Thoracic aorta (tissue), 2 donors: ENCODE measurements at places on chromosomes 13 and 19. TPM values are rescaled to one million over a fixed set of nuclear protein-coding genes. Genes with fewer than 3 reads are reported as not detected.

- DNase-seq: no peak
Observed at GRCh38 chr19:1503089-1503924, 9.5 kb downstream of the ADAMTSL5 start.

- no peak for DNase-seq
Observed at GRCh38 chr19:17351815-17352435, 14.6 kb downstream of the GTPBP3 start.

- no peak for DNase-seq
Observed at GRCh38 chr13:108680011-108680410, 50.6 kb downstream of the MYO16 start.

DNA sequence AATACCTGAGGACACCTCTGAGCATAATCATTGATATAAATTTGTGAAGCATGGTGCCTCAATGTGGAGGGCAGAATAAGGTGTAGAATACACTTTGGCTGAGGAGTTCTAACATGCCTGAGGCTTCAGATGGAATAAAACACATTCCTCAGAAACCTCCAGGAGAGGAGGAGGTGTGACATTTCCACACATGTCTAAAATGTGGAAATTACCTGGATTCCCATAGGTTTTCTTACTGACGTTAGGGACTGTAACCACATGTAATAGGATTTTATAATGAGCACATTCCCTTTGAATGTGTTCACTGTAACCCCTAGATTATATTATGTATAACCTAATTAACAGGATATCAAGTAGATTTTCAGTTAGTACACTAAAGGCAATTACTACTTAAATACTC is 226.1 kb downstream of the TDRD3 start:
- no peak for DNase-seq

DNA sequence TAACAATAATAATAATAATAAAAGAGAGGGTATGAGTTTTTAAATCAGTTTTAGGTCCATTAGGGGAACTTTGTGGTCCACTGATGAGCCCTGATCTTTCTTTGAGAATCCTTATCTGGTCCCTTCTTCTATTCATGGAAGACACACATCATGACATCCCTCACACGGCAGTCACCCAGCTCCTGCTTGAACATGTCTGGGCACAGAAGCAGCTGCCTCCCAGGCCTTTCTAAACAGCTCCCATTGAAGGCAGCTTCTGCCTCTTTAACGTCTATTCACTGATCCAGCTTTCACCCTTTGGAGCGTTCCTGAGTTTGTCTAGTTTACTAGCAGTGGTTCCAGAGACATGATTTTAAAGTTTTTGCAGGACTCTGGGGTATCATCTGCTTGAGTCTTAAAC is 42.6 kb upstream of the STK24 start:
- no peak for DNase-seq

DNA sequence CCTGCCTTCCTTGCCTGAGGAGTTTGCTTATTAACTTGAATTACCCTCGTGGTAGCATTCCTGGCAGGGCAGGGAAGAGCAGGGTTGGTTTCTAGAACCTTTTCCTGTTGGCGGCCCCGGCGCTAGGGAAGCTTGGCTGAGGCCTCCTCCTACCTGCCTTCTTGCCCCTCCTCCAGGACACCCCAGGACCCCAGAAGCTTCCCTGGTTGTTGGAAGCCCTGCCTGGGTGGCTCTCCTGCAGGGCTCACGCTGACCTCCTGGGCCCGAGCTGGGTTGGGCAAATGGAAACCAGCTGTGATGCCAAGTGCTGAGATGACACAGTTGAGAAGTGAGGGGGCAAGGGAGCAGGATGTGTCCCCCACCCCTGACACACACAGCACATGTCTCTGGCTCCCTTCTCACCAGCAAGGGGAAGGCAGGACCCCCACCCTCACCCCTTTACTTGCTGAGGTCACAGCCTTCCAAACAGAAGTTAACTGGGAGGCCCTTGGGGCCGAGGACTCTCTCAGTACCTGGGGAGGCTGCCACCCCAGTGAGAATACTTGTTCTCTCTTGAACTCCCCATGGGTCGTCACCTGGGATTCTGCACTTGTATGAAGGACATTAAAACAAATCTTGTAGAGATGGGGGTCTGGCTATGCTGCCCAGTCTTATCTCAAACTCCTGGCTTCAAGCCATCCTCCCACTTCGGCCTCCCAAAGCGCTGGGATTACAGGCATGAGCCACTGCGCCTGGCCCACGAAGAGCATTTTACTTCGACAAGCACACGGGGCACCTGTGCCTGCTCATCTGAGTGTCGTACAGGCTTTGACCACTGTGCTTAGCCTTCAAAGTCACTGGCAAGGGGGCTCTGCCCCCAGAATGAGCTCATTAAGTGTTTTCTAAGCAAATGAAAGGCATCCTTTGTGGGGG is 10.5 kb downstream of the CEBPA start:
- DNase-seq: no peak

GRCh38 chr19:32224371-32225244 is 120.8 kb upstream of the ZNF507 start:
- no peak for DNase-seq

- DNase-seq: no peak
Observed at GRCh38 chr13:79674765-79675515, 194.0 kb downstream of the NDFIP2 start.

- no peak for DNase-seq
Observed at GRCh38 chr13:78161266-78161665, 242.6 kb upstream of the EDNRB start.

The MBD3L1 gene
- not detected for total RNA-seq

GRCh38 chr13:39530916-39531315 is 72.1 kb downstream of the LHFPL6 start:
- DNase-seq: no peak

- DNase-seq: no peak
Observed at GRCh38 chr19:56097306-56097705, 23.8 kb downstream of the ZNF787 start.

DNA sequence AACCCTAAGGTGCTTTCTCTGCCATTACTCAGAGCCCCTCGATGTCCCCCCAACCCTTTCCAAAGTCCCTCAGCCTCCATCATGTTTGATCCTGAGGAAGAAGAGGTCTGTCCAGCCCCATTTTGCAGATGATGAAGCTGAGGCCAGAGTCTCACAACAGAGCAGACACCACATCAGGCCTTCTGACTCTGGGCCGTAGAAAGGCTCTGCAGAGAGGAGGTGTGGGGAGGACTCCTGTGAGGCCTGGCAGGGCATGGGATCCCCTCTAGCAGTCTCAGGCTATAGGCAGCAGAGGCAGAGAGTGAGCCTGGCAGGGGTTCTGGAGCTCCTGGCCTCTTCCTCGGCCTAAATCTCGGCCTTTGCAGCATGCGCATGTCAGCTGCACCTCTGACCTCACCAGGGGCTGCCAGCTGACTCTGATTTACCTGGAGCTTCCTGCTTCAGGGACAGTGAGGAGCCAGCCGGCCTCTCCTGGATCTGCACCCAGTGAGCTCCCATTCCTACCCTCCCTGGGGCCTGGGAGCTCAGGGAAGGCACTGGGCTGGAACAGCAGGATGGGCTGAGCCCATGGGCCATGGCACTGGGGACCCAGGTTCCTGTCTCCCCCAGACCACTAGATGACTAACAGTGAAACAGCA is 41.7 kb upstream of the VSTM2B start:
- no peak for DNase-seq

GRCh38 chr19:33499248-33499647 is 22.3 kb downstream of the PEPD start:
- DNase-seq: no peak

- no peak for DNase-seq
Observed at GRCh38 chr19:19566306-19566705, 28.2 kb downstream of the CILP2 start.

GRCh38 chr13:90352763-90353162 is 994.7 kb upstream of the MIR17HG start:
- no peak for DNase-seq

The PLVAP gene
- total RNA-seq: 120 TPM

GRCh38 chr19:33311326-33311682 is 9.0 kb upstream of the CEBPA start:
- DNase-seq: no peak

- DNase-seq: no peak
Observed at GRCh38 chr13:111152844-111153243, 37.7 kb downstream of the ARHGEF7 start.

DNA sequence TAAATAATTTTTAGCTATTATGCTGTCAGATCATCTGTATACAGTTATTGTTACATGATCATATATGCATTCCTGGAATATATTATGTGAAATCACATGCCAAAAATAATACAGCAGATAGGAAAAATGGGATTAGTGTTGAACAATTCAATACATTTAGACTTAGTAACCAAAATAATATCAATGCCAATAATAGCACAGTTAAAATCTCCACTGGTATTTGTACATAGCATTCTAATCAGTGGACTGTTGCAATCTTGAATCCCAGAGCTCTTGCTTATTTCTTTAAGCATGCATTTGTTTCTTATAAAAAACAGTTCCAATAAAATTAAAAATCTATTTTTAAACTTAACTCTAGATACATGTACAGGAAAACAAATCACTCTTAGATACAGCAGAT is 2772.2 kb downstream of the PCDH9 start:
- no peak for DNase-seq

GRCh38 chr19:12859546-12859945 is 21.2 kb downstream of the MAST1 start:
- DNase-seq: no peak
